NCI-H460 (cell line): ENCODE measurements at places on chromosomes 7 and 10.

DNA sequence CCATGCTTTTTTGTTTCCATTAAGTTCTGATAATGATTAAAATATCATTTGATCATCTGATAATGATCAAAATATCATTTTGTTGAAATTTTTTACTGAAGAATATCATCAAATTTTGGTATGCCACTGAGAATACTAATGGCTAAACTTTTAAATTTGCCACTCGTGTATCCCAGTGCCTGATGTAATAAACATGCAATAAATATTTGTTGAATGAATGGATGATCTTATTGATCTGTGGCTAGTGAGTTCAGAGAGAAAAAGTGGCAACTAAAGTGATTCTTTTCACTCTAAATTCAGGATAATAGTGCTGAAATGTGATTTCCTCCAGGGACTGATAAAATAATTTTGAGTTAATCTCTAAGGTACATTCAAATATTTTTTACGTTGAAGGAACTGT is 159.3 kb upstream of the WNT16 start:
- no peak for DNase-seq

DNA sequence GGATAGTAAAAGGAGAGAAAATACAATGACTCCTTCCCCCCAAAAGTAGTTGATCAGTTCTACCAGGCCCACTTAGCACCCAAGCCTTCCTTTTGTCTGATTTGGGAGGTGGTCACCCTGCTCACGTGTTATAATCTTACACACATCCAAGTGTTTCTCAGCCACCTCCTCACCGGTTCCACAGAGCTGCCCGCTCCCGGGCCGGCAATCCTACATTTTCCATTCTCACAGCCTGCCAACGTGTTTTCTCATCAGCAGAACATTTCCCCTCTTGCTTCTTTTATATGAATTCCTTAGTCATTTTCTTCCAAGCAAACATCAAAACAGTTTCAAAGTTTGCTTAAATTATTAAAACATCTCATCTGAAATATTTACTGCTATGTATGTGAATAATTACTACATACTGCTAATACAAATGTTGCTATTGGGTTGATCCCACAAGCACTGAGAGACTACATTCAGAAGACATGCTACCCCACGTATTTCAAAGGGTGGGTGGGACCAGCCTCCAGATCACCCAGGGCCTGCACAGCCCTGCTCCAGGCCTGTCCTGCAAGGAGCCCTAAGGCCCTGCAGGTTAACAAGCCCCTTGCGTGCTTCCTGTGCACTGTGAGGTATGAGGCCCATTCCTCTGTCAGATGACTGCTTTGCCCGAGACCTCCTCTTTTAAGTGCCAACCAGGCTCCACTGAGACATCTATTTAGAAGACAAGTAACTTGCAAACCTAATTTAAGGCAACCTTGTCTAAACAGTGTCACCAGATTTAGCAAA is 75.3 kb downstream of the GRB10 start:
- DNase-seq, result no peak

DNA sequence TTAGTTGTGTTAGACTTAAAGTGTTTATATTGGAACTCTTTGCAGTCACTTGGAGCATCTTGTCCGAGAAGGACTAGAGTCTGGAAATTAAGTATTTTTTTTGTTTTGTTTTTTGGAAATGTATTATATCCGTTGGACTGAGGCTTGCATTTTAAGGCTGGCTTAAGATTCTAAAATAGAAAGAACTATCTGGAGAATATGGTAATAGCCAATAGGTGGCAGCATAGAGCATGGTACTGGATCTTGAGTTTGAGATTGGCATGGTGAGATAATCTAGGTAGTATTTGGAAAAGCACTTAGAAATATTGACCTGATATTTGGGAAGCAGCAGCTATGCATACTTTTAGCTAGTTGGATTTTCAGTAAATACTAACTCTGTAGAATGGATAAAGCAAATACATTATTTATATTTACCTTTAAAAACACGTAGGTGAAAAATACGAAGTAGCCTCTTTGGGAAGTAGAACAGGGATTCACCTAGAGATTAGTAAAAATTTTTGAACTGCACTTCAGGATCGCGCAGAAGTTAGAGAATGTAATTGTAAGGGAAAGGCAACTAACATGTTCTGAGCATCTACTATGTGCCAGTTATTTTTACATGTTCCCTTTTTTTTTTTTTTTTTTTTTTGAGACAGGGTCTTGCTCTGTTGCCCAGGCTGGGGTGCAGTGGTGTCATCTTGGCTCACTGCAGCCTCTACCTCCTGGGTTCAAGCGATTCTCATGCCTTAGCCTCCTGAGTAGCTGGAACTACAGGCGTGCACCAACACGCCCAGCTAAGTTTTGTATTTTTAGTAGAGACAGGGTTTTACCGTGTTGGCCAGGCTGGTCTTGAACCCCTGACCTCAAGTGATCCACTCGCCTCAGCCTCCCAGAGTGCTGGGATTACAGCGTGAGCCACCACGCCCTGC is 78.6 kb downstream of the LCOR start:
- peak; percentile 49 for DNase-seq

- no peak for DNase-seq
These were observed 30.6 kb downstream of the CDCA7L start for GRCh38 chr7:21915140-21915539.

DNA sequence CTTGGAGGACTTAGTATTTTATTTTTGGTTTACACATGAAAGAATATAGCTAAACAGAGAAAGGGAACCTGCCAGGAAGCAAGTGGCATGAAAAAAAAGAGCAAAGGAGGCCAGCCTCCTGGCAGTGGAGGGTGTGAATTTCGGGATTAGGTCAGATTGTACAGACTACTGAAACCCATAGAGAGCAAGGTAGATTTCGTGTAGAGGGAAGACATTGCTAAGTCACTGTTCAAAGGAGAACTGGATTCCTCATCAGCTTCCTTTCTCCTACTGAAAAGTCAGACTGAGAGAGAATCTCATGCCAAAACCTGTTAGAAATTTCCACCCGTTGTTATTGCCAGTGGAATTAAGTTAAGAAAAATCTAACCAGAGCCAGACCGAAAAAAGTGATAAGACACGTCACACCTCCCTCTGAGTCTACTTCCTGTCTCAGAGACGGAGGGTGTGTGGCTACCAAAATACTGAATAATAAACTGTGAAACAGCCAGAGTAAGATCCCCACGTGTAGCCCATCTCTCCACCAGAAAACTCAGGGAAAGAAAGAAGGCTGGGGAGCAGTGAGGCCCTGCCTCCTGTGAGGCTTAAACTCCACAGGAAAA is 118.8 kb downstream of the SKIDA1 start:
- no peak for DNase-seq

- no peak for DNase-seq
These were observed 179.5 kb downstream of the DPP6 start for GRCh38 chr7:154231732-154232131.

GRCh38 chr10:63562857-63563256 is 41.7 kb downstream of the REEP3 start:
- DNase-seq, result no peak

GRCh38 chr10:3178042-3178441 is 5.5 kb upstream of the PITRM1 start:
- DNase-seq, result no peak

DNA sequence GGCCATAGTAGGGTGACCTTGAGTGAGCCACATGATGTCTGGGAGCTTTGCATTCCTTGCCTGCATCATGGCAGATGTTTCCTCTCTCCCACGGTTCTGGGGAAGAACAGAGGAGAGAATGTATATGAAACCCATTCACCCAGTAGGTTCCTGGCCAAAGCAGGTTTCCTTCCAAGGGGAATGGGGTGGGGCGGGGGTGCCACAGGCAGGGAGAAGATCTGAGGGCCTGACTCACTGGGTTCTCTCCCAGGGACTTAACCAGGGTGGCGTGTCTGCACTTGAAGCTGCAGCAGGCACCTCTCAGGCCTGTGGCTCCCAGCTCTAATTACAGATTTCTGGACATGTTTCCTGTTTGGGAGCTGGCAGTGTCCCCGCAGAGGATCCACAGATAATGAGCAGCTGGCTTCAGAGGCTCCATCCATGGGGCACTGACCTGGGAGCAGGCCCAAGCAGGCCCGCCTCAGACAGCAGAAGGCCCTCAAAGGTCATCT is 50.2 kb upstream of the ZMIZ1 start:
- no peak for DNase-seq

- DNase-seq, result peak; percentile 30
These were observed 270.3 kb downstream of the ELFN1 start for GRCh38 chr7:1940402-1940786.

DNA sequence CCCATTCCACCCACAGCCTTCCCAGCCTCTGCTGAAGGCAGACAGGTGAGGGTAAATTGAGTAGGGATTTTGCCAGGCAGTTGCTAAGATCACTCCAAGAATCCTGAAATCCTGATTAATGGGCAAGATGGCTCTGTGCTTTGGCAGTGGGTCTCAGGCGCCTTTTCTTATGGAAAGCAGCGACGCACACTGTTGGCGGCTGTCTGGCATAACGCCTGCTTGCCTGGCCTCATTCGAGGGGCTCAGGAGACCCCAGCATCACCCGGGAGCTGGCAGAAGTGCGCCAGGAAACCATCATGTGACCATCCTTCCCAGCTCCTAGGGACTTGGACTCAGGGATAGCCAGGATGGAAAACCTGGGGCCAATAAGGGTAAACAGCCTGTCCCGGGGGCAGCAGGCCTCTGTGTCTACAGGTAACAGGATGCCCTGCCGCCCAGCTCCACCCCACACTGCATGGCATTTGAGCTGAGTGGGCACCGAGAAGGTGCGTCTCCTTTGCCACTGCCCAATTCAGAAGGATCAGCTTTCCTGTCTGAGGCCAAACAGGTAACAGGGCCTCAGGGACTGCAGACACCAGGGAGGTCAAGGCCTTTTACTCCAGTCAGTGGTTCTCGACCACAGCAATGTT is 98.6 kb downstream of the FAM53B start:
- no peak for DNase-seq

DNA sequence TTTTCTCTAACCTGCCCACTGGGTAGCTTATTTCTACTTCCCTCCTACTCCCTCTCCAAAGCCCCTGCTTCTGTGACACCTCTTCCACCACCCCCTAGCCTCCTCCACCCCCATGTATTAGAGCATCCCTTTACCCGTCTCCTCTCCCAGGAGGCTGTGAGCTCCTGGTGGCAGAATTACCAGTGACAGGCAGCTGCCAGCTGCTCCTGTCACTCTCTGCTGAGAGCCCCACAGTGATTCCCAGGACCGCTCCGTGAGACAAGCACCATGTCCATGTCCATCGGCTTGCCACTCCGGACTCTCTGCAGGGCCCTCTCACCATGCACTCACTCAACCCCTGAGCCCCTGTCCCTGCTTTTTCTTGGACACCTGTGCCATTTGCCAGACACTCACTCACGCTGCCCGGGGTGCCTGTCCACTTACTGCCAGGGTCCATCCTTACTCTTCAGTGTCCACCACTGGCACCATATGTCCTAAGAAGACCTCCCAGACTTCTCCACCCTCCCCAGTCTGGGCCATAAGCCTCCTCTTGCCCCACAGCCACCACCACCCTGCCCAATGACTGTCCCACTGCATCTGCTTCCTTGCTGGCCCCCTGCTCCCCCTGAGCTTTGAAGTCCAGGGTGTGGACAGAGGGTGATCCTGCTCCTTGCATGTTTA is 9.8 kb downstream of the WDFY4 start:
- no peak for DNase-seq

GRCh38 chr7:26197153-26198115 is 3.1 kb downstream of the HNRNPA2B1 start:
- DNase-seq, result no peak

GRCh38 chr10:30063099-30063498 is 3.7 kb upstream of the JCAD start:
- no peak for DNase-seq

GRCh38 chr10:63633677-63634487 is 112.7 kb downstream of the REEP3 start:
- DNase-seq, result peak; percentile 36

DNA sequence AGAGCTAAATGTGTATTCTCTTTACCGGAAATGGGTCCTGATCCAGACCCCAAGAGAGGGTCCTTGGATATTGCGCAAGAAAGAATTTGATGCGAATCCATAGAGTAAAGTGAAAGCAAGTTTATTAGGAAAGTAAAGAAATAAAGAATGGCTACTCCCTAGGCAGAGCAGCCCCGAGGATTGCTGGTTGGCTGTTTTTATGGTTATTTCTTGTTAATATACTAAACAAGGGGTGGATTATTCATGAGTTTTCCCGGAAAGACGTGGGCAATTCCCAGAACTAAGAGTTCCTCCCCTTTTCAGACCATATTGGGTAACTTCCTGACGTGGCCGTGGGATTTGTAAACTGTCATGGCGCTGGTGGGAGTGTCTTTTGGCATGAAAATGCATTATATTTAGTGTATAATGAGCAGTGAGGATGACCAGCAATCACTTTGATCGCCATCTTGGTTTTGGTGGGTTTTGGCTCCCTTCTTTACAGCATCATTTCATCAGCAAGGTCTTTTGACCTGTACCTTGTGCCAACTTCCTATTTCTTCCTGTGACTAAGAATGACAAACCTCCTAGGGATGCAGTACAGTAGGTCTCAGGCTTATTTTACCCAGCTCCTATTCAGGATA is 60.4 kb downstream of the ARL4A start:
- DNase-seq, result no peak

DNA sequence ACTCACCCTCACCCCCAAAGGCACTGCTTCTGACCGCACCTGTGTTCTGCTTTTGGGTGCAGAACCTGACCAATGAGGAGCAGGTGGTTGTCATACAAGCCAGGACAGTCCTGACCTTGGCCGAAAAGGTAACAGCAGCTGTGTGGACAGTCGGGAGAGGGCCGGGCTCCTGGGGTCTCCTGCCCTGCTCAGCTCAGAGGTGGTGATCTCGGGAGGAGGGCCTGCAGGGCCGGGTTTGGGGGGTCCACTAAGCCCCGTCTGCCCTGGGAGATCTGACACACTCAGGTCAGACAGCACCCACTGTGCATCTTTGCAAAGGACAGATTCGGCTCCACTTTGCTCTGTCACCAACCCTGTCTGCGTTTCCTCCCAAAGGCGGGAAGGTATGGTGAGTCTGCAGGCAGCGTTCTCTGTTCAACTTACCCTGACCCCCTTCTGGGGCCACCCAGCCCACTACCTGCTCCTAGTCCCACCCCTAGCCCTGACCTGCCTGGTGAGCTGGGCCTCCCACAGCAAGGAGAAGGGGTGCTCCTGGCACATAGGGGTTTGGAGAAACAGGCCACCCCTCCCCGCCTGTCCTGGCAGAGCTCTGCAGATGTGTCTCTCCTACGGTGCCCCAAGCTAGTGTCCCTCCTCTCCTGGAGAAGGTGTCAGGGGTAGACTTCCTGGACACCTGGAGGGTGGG is 33.7 kb upstream of the DPYSL4 start:
- no peak for DNase-seq

- DNase-seq, result no peak
These were observed 278.7 kb upstream of the PODXL start for GRCh38 chr7:131835141-131835540.

- DNase-seq, result peak; percentile 77
These were observed at the start of gene PBLD for GRCh38 chr10:68332259-68333057. Gene PBLD, minus strand, starts transcription at chr10:68332928. Its CDS starts 26,084 bp downstream, at chr10:68306844.
